KG1 (cell line): ENCODE measurements at places on chromosomes 11 and 22.

- DNase-seq, result peak; percentile 87
Observed at GRCh38 chr11:120334894-120335462, 1.2 kb upstream of the ARHGEF12 start.

- no peak for DNase-seq
Observed at GRCh38 chr11:134556186-134556585, 144.1 kb upstream of the B3GAT1 start.

- DNase-seq, result no peak
Observed at GRCh38 chr22:46695346-46696228, 42.5 kb downstream of the CERK start.

DNA sequence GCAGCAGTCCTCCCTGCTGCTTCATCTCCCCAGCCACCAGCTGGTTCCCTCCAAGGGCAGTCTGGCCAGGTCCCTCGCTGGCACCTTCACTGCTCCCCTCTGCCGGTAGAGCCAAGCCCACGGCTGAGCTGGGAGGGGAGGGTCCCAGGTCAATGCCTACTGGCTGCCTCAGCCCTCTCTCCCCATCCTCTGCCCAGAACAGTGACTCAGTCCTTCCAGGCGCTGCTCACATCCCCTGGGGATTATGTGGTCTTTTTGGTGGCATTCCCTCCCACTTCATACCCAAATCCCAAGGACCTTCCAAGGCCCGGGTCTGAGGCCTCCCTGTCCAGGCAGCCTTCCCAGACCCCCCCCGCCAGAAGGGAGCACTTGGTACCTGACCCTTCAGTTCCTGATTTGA lies 44.9 kb downstream of the WNT7B start:
- no peak for DNase-seq

GRCh38 chr22:19275513-19275912 lies 16.0 kb downstream of the CLTCL1 start:
- no peak for DNase-seq

GRCh38 chr22:48902001-48902869 lies 925.4 kb downstream of the BRD1 start:
- no peak for DNase-seq

- peak; percentile 83 for DNase-seq
Observed at GRCh38 chr11:65873318-65874156, 937 bp upstream of the EFEMP2 start.

DNA sequence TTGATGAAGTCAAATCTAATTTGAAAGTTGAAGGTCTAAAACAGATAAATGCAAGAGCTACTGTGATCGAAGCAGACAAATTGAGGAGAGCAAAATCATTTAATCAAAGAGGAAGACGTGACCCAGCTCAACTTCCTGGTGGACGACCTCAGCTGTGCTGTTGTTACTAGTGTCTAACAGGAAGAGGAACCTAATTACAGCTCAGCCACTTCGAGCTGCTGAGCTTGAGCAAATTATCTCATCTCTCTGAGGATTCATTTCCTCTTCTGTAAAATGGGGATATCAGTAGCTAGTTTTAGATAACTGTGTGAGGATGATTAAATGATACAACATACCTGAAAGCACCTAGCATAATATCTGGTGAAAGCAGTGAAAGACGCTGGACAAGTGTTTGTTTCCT lies 48.6 kb upstream of the OLFML1 start:
- peak; percentile 31 for DNase-seq
